Fibroblast of skin of scalp (primary cell): ENCODE measurements at places on chromosomes 7 and 10.

GRCh38 chr7:17646253-17646956 is 293.9 kb downstream of the SNX13 start:
- DNase-seq = peak; percentile 72

DNA sequence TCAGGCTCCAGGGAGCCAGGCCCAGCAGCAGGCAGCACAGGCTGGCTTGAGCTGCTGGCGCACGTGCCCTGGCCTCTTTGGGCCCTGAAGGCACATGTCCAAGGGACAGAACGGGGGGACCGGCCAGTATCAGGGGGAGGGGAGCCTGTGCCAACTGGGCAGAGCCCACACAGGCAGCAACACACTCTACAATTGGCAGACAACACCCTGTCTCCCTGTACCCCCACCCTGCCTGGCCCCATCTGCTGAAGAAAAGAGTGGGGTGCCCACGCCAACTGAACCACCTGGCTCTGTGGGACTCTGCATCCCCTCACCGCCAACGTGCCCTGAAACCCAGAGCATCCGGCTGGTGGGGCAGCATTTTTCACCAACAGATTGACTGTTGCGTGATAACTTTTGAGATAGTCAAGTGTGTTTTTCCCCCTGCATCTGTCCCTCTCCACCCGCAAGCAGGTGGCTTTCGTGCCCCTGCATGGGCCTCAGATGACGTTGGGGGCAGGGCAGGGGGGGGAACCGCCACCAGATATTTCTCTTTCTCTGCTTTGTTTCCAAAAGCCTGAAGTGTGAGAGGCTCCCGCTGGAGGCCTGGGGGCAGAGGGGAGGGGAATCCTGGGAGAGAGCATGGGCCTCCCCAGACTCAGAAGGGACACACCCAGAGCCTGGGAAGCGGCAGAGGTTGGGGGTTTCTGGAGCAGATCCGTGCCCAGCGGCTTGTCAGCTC is 21.8 kb downstream of the SLIT1 start:
- DNase-seq = no peak

DNA sequence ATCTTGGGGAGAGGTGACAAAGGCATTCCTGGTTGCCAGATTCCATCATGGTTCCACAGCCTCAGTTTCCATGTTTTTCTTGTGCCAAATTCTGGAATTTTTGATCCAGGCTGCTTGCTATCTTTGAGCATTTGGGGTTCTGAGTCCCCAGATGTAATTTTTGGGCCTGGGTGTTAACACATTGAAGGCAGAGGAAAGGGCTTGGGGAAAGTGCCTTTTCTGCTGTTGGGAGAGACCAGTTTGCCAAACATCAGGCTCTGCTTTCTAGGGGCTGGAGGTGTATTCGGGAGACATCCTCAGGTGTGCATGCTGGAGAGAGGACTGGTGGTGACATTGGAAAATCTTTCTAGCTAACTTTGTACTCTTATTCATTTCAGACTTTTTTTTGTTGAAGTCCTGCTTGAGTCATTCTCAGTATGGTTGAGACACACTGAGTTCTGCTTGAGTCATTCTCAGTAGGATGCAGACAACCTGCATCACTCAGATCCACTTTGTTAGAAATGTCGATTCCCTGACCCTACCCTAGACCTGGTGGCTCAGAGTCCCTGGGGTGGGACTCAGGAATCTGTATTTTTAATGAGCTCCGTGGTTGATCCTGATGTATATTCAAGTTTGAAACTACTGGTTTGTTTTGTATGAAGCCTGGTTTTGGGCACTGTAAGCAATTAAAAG is 101.0 kb downstream of the LRMDA start:
- peak; percentile 63 for DNase-seq

DNA sequence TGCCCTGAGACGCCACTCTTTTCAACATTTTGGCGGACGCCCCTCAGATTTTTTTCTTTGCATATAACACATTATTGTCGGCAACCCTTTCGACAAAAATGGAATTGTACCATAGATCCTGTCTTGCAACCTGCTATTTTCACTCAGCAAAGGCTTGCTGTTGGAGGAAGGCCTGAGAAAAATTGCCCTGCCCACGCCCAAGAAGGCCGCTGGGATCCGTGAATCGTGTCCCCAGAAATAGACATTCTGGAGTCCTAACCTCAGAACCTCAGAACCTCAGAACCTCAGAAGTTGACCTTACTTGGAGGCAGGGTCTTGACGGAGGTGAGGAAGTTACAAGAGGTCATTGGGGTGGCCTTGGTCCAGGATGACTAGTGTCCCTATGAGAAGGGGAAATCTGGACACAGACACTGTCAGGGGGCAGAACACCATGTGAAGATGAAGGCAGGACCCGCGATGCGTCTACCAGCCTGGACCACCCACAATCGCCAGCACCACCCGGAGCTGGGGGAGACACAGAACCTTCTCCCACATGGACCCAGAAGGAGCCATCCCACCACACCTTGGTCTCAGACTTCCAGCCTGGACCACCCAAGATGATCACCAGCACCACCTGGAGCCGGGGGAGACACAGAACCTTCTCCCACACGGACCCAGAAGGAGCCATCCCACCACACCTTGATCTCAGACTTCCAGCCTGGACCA is 19.1 kb upstream of the DNAAF5 start:
- no peak for DNase-seq
